ENCODE measurements at places on chromosomes 2 and 18. TPM values are rescaled to one million over a fixed set of nuclear protein-coding genes. Genes with fewer than 3 reads are reported as not detected.

DNA sequence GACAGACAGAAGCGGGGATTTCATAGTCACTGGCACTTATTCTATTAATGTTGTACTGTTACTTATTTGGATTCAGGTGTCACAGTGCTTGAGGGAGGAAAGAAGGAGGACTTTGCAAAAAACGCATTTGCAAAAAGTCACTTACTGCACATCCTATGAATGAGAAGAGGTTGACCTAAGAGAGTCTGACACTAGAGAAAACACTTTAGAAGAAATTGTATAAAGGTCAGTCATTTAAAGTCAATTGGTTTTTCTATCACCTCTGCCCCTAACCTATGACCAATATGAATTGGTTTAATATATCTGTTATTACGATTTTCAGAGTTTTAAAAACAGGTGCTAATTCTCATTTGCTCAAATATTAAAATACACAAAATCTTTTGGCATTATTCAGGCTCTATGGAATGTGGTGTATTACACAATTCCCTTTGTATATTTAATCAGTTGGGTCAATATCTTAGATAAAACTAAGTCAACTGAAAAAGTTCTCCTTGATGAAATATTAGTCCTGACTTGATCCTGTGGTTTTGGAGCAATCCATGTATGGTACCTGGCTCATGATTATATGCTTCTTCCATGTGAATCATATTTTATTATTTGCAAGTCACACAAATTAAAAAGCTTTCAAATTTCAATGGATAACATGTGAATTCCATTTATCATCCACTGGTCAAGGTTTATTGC, 157.4 kb downstream of the CDH2 start:
- no peak for DNase-seq

DNA sequence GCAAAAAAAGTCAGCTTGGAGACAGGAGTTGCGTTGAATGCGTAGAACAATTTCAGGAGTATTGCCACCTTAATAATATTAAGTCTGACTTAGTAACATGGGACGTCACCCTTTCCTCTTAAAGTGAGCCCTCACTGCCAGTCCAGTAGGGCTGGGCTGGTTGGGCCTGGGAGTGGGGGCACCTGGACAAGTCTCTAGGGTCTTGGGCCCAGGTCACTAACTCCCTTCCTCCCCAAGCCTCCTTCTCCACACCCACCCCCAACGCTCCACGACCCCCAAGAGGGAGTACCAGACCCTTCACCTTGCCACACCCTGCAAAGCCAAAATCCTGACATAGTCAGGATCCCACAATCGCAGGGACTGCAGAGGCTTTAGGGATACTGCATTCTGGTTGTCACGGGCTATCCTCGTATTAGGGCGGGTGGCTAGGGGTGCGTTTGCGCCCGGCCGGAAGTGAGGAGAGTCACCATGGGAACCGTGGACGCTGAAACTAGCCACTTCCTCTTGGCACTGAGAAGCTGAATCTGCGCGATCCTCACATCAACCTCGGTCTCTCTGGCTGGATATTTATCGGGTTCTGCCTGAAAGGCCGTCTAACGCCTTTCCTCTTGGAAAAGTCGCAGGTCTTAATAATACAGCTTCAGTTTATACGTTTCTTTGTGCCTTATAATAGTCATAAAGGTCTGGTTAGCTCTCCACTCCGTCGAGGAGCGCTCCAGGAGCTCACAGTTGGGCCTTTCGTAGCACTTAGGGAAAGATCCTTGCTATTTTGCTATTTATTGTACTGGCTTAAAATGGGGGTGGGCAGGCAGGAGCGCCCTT, 10.3 kb upstream of the CXXC1 start:
- peak; percentile 79 for DNase-seq

ANKRD30BL gene
- polyA plus RNA-seq: 0.78 TPM

DNA sequence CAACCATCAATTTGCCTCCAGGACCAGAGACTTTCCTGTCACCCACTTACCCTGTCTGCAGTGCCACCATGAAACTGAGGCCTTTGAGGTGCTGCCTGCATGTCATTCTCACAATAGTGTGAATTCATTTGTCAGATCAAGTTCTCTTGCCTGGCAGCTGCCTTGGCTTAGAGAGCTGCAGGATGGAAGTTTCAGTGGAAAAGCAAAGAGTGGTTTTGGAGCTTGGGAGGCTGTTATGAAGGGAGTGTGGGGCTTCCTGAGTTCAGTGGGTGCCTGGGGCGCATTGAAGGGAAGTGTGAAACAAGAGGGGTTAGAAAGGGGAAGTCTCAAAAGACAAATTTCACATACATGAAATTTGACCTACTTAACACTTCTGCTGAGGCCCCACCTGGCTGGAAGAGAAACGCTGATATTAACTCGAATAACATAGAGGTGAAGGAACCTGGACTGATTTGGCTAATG, 7.9 kb upstream of the LBH start:
- DNase-seq: no peak

GRCh38 chr18:78739115-78739514, 240.5 kb upstream of the SALL3 start:
- DNase-seq: no peak

TLX2 gene
- 0.06 TPM for polyA plus RNA-seq

ST6GAL2 gene
- polyA plus RNA-seq: 14.6 TPM

SERPINB10 gene
- polyA plus RNA-seq: 0.22 TPM

KCNJ13 gene
- 2.0 TPM for polyA plus RNA-seq

Data from renal pelvis (tissue), 12 donors.